Uterus (tissue), 4 donors: ENCODE measurements at places on chromosomes 4 and X. TPM values are rescaled to one million over a fixed set of nuclear protein-coding genes. Genes with fewer than 3 reads are reported as not detected.

The CHRDL1 gene
- total RNA-seq = 48.2 TPM

The SULT1B1 gene
- 2.1 TPM for total RNA-seq

The CLDN2 gene
- total RNA-seq = 1.4 TPM

The SOWAHB gene
- not detected for total RNA-seq

The HSFX4 gene
- not detected for total RNA-seq

The ZMAT1 gene
- 8.4 TPM for total RNA-seq

The CSAG1 gene
- total RNA-seq = not detected

DNA sequence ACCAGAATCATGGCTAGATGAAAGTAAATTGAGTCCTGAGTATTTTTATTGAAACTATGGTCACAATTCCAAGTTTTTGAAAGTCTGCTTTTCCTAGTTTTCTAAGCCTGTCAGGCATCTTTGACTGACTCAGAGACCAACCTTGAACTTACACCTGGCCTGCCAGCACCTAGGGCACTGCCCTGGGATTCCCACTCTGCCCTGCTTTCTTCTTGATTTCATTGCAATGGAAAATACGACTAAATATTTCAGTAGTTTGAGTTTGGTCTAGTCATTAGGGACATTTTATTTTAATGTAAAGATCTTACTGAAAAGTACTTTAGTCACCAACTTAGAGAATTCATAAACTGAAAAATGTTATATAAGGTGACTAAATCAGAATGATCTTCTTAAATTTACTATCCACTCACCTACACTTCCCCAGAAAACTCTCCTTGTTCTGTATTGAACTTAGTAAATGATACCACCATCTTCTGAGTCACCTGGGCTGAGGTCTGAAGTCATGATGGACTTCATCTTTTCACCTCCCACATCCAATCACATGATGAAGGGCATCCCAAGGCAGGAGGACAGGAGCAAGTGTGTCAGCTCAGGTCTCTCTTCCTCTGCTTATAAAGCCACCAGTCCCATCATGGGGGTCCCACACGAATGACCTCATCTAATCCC, 11.6 kb upstream of the PYURF start:
- DNase-seq = no peak

- DNase-seq = no peak
Measured at GRCh38 chrX:16836371-16836770, 33.8 kb downstream of the RBBP7 start.

DNA sequence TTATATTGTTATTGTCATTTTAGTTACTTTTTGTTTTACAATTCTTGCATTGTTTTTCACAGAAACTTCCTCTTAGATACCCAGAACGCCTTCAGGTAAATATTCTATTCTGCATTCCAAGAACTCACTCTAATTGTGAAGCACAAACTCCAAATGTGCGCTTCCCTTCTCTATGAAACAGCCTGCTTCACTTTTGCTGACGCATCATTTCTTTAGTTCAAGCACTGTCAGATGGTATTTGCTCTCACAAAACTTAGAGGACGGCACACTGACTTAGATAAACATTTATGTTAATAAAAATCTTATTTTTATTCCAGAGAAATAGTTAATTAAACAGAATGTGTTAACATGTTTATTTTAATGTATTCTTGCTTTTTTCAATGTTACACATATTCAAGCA, 3.3 kb downstream of the CSN1S1 start:
- DNase-seq = no peak

GRCh38 chr4:103365285-103365684, 167.1 kb upstream of the CENPE start:
- DNase-seq = no peak

DNA sequence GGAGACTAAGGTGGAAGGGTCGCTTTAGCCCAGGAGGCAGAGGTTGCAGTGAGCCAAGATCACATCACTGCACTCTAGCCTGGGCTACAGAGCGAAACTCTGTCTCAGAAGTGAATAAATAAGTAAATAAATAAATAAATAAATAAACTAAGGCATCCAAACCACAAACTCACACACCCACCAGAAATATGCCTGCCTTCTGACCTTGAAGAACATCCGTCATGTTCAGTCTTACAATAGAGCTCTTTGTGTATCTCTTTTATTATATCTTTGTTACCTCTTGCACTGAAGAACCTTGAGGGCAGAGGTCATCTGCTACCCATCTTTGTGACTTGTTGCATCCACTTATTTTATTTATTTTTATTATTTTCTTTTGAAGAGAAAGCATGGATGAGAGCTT, 71.6 kb downstream of the PRRG1 start:
- DNase-seq = no peak

GRCh38 chrX:153474718-153475117, 4.3 kb upstream of the HAUS7 start:
- peak; percentile 79 for DNase-seq

DNA sequence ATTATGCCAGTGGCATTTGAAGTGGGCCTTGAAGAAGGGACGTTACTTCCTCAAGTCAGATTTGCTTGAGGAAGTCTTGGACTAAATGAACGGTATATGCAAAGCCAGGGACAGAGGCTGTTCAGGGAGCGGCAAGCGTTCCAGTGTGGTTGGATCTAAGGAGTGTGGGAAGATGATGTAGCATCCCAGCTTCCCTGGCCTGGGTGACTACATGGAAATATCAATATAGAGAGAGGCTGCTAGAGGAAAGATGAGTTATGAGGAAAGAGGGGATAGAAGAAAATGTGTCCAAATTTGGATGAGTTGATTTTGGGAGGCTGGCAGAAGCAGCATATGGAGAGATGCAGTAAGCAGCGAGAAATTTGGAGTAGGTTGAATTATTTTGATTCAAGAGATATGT, 432.5 kb upstream of the TENM3 start:
- no peak for DNase-seq

- no peak for DNase-seq
Measured at GRCh38 chrX:14915596-14915995, 42.4 kb downstream of the MOSPD2 start.

DNA sequence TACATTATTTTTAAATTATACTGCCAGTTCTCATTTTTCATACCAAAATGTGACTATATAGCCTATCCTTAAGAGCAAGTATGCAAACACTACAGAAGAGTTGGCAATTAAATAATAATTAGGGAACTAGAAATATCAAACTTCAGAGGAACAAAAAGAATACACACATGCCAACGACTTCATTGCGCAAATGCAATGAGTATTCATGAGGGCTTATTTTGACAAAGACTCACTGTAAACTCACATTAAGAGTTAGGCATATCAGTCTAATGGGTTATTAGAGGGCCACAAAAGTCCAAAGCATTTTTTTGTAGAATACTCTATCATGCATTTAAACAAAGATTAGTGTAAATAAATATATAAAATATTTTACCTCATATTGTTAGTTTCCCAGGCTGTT, 31.6 kb downstream of the SLC10A7 start:
- DNase-seq = no peak

- DNase-seq = no peak
Measured at GRCh38 chr4:122689972-122690371, 42.5 kb upstream of the BBS12 start.

- no peak for DNase-seq
Measured at GRCh38 chrX:10052906-10053625, 85.9 kb downstream of the CLDN34 start.

DNA sequence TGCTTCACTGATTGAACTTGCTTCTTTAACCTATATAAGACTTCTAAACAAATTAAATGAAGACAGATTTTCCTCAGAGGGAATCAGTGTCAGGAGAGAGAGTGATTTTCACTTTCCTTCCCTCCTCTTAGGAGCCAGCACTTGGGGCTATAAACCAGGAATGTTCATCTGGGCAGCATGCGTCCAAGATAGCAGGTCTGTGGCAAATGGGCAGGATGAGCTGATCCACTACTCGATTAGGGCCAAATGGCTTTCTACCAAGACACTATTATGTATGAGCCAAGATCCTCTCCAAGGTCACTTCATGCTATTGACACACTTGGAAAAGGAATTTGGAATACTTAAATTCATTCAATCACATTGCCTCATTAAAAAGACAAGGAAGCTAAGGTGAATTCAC, 203.9 kb upstream of the GRID2 start:
- no peak for DNase-seq

GRCh38 chr4:38529189-38530115, 134.5 kb upstream of the KLF3 start:
- DNase-seq = no peak

GRCh38 chr4:113834298-113834697, 72.8 kb upstream of the CAMK2D start:
- DNase-seq = no peak

DNA sequence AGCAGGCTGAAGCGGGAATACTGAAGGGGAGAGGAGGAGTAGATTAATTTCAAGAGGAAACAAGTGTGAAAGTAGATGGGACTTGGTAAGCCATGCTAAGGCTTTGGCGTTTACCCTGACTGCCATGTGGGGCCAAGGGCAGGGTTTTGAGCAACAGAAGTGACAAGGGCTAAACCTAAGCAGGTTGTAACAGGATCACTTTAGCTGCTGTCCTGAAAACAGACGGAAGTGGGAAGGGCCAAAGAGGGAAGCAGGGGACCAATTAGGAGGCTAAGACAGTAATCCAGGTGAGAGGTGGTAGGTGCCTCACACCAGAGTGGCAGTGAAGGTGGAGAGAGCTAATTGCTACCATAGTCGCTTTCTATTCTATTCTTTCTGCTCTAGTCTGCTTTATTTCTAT, 166.5 kb downstream of the PJA1 start:
- no peak for DNase-seq
